ENCODE measurements at places on chromosomes 3 and 15.

- DNase-seq = no peak
Measured at GRCh38 chr3:194561306-194561974, 71.8 kb downstream of the TMEM44 start.

- no peak for DNase-seq
Measured at GRCh38 chr15:99437315-99438223, 128.2 kb upstream of the MEF2A start.

DNA sequence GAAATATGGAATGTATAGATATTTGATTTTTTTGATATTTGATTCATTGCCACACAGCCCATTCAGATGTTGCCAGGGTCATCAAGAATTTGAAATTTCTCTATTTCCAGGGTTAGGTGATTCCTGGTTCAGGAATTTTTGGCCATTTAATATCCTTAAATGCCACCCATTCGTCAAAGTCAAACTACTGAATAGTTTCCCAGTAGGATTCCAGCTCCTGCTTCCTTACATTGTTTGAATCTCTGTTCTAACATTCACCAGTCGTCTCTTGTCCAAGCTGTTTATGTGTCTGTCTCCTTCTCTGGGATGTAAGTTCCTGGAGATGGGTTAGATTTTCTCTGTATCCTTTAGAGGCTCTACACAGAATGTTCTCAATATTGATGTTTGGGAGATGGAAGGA is 124.9 kb upstream of the TLE3 start:
- no peak for DNase-seq

DNA sequence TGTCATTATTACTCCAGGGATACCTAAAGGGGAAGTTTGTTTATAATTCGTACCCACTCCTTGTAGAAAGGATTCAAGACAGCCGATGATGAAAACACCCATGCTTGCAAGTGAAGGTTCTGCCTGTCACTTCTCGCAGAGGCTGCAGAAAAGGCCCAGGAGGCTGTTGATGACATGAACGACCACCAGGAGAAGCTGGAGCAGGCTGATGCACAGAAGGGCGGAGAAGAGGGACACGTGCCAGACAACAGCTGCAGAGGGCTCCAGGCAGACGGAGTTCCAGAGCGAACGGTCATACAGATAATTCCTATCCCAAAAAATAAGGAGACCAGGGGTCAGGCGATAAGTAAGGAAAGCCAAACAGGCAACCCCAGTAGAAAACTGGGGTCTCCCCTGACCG is 5.7 kb upstream of the DYNLT2B start:
- no peak for DNase-seq

- no peak for DNase-seq
Measured at GRCh38 chr3:82654708-82655107, 893.3 kb upstream of the GBE1 start.

GRCh38 chr3:25025236-25025635 is 402.8 kb upstream of the RARB start:
- no peak for DNase-seq

DNA sequence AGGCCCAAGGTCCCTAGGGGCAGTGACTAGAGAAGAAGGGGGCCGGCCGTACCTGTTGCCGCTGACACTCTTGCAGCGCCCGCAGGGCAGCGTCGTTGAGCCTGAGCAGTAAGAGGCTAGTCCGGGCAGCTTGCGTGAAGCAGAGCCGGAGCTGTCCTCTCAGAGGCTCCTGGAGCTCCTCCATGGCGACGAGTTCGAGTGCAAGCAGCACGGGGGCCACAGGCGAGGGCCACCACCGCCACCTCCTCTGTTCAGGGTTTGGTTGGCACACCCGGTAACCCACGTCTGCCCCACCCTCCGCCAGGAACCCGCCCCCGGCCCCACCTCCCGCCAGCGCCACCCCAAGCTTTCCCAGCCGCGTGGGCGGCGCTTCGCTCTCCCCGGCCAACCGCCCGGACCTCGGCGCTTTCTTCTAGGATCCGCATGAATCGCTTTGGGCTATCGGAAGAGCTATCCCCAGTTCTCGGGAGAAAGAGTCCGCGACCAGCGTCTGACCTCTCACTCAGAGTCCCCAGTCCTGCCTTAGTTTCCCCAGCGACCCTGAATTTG is at the start of gene ELL3:
Gene ELL3 (minus strand): TSS at position 249 of the 549 bp plus-strand sequence. CDS start 65 bp downstream, at position 184.
- DNase-seq = peak; percentile 61

- no peak for DNase-seq
Measured at GRCh38 chr3:134353171-134353825, 20.9 kb downstream of the AMOTL2 start.

GRCh38 chr3:30269751-30270445 is 336.5 kb upstream of the TGFBR2 start:
- DNase-seq = no peak

GRCh38 chr3:39712413-39713048 is 96.9 kb upstream of the MYRIP start:
- no peak for DNase-seq

DNA sequence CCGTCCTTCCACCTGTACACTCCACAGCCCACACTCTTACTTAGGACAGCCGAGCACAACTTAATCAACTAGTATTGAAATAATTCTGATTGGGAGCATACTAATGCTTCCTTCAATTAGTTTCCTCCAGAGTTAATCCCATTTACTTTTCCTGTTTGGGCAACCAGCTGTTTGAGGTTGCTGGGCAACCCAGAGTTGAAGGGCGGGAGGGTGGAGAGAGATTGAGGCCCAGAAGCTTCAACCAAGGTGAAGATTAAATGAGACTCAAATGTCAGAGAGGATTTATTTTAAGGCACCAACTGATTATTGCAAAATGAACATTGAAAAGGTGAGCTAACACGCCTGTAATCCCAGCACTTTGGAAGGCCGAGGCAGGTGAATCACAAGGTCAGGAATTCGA is 428.5 kb upstream of the SEMA6D start:
- no peak for DNase-seq

DNA sequence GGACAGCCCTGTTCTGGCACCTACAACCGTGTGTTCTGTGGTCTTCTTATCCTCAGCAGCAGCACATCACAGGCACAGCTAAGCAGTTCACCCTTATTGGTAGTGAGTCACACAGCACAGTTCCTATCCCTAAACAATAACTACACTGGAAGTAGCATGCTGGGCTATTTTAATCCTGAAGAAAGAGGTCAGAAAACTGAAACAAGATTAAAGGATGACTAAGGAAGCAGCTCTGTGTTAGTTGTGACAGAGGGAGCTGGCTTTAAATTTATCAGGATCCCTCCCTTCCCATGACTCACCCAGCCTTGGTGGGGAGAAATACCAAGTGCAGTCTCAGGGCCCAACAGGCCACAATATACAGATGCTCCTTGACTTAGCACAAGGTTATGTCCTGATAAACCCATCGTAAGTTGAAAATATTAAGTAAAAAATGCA is 144.3 kb downstream of the ERC2 start:
- DNase-seq = no peak

DNA sequence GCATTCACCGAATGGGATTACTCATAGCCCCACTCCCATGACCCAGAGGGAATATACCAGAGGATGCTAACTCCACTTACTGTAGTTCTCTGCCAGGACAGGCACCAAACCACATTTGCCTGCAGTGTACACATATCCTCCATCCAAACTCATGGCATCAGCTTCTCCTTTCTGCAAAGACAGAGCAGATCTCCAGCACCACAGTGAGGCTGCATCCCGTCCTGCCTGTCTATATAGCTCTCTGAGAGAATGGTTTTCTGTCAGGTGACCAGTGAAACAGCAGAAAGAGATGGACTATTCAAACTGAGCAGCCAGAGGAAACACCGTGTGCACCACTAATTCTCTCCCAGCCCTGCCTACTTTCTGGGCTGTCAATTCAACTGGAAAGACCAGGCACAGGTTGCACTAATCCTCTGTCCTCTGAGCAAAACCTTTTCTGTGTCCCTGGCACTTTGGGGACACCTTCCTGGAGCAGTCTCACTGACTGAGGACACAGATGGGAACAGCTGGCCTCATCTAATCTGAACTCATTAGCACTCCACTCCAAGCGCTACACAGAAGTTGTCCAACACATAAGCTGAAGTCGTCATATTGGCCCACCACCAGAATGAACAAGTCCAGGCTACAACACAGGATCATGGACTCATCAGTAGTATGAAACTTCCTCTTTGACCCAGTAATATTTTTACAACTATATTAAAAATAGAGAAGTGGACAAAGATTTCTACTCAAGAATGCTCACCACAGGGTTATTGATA is 17.3 kb downstream of the LTF start:
- DNase-seq = no peak

DNA sequence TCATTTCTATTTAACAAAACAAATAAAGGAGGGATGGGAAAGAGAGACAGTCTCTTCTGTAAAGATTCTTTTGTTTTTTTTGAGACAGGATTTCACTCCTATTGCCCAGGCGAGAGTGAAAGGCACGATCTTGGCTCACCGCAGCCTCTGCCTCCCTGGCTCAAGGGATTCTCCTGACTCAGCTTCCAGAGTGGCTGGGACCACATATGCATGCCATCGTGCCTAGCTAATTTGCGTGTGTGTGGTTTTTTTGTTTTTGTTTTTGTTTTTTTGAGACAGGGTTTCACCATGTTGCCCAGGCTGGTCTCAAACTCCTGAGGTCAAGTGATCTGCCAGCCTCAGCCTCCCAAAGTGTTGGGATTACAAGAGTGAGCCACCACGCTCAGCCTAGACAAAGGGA is 23.3 kb downstream of the STAG1 start:
- DNase-seq = no peak

DNA sequence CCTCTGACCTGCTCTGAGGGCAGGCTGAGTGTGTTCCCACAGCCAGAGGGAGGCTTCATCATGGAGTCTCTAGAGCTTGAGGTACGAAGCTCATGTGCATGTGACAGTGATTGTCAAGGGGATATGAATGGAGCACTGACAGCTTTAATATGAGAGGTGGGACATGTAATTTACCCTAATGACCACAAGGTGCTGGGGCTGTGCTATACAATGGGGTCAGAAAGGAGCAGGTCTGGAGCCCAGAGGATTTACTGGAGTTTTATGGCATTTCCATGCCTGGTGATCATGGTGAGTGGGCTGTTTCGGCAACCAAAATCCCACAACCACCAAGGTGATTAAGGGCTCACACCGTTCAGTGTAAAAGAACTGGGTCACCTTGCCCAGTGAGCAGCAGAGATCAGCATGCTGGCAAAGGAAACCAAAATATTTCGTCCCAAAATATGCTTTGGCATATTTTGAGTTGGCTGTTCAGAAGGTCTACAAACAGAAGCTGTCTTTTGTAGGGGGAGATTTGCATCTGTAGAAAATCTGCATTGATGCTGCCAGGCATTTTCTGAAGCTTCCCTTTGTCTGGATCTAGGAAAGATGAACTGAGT is 40.1 kb upstream of the RASGRF1 start:
- DNase-seq = no peak

- no peak for DNase-seq
Measured at GRCh38 chr3:23735535-23736326, 70.0 kb upstream of the UBE2E1 start.

- DNase-seq = no peak
Measured at GRCh38 chr3:141928631-141929270, 52.3 kb downstream of the ATP1B3 start.

DNA sequence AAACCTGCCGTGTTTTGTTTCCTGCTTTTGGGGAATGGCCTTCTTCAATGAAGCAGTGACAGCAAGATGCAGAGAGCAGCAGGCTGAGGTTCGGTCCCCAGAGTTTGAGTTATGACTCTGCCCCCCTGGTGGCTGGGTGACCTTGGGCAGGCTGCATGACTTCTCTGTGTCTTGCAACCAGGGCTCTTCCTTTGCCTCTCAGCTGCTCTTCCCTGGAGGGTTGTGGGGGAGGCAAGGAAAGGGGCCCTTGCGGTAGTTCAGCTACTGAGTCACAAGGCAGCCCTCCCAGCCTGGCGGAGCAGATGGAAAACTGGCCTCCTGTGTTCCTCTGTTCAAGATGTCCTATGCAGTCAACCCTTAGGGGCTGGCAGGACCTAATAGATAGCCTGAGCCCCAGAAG is 17.1 kb downstream of the CTXND1 start:
- no peak for DNase-seq

- DNase-seq = peak; percentile 36
Measured at GRCh38 chr3:120561251-120562045, 34.7 kb upstream of the NDUFB4 start.

- no peak for DNase-seq
Measured at GRCh38 chr15:27271258-27271657, 300.3 kb downstream of the GABRG3 start.

DNA sequence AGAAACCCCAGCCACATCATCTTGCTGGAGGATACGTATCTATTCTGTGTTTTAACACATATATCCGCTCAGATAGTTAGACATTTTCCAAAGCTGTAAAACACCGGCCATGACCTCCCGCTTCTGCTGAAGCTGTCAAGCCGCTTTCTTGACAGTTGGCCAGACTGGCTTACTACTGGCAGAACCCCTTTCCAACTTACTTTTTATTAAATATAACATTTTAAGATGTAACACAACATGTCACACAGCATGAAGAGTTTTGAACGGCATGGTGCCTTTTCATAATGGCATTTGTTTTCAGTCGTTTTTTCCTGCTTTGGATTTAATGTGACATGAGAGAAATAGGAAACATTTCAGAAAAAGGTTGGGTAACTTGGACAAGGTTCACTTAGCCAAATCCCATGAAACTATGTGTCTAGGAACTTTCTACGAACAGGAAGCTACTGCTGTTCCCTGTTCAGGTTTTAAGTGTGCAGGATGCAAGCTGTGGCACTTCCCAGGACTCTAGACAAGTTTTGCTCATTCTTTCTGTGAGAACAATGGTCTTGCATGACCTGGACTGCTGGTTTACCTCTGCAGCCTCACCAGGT is 281.4 kb downstream of the THSD4 start:
- DNase-seq = no peak

DNA sequence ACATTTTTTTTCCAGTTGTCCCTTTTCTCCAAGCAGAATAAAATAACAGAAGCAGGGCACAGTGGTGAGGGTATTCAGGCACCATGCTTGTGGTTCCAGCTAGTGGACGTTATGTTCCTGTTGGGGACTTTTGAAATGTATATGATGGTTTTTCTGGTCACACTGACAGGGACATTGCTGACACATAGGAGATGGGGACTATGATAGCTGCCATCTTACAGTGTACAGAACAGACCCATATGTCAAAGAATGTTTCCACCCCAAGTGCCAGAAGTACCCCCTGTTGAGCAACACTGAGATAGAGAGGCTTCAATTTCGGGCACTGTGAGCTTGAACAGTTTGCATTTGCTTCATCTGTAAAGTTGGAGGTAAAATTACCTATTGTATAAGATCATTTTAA is 38.6 kb downstream of the MCTP2 start:
- no peak for DNase-seq

- DNase-seq = no peak
Measured at GRCh38 chr3:168497741-168498140, 402.0 kb upstream of the GOLIM4 start.

DNA sequence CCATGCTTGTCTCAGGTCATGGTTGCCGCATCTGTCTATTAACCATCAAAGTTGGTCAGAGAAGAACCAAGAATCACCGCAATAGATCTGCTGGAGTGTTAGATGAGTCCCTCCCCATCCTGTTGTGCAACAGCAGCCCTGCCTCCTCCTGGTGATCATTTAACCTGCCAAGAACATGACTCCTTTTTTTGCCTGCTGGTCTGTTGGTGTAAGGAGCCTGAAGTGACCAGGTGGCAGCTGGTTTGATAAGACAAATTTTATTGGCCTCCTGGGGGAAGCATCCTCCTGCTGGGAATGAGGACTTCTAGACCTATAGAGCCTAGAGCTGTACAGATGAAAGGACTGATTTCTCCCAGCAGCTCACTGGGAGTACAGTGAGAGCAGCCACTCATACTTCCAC is 43.5 kb upstream of the RAF1 start:
- no peak for DNase-seq

- DNase-seq = no peak
Measured at GRCh38 chr15:89333959-89334509, 590 bp downstream of the POLG start.

All from activated T-helper 1 cell treated with anti-CD3 and anti-CD28 coated beads, Interleukin-2, amount 50 U/mL, for 16 hours (primary cell).